ENCODE measurements at places on chromosomes 7 and 10. TPM values are rescaled to one million over a fixed set of nuclear protein-coding genes. Genes with fewer than 3 reads are reported as not detected.

Gene NYAP1
- total RNA-seq = 0.59 TPM

DNA sequence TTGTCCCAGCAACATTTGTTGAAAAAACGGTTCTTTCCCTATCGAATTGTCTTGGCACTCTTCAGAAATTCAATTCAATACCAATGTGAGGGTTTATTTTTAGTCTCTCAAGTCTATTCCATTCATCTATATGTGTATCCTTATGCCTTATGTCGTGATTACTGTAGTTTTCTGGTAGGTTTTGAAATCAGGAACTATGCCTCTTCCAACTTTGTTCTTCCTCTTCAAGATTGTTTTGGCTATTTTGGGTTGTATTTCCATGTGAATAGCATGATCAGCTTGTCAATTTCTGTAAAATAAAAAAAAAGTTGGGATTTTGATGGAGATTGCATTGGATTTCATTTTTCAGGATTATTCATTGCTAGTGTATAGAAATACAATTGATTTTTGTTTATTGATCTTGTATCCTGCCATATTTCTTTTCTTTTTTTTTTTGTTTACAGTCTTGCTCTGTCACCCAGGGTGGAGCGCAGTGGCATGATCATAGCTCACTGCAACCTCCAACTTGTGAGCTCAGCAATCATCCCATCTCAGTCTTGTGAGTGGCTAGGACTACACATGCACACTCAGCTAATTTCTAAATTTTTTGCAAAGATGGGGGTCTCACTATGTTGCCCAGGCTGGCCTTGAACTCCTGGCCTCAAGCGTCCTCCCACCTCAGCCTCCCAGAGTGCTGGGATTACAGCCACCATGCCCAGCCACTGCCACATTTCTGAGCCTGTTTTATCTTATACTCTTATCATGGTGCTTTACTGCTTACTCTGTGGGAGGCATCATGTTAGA lies 46.2 kb upstream of the MKLN1 start:
- H3K27me3 ChIP-seq = no peaks in the 10 kb centered on the region
- H3K27ac ChIP-seq = no peak overlapping the region
- no peak overlapping the region for H3K4me3 ChIP-seq

DNA sequence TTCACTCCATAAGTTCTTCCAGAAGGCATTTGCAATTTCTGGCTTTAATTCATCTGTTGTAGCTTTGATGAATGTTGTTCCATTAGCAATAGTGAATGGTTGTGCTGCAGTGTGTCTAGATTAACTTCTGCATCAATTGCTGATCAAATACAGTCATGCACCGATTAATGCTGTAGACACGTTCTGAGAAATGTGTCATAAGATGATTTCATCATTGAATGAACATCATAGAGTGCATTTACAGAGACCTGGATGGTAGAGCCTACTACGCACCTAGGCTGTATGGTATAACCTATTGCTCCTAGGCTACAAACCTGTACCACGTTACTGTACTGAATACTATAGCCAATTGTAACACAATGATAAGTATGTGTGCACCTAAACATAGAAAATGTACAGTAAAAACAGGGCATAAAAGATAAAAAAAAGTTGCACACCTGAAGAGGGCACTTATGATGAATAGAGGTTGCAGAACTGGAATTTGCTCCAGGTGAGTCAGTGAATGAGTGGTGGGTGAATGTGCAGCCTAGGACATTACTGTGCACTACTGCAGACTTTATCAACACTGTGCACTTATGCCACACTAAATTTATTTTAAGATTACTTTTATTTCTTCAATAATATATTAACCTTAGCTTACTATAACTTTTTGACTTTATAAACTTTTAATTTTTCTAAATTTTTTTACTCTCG lies 170.7 kb downstream of the HERPUD2 start:
- H3K4me1 ChIP-seq = no peaks in the 10 kb centered on the region
- H3K36me3 ChIP-seq = no peaks in the 10 kb centered on the region
- no peaks in the 10 kb centered on the region for H3K27me3 ChIP-seq
- DNase-seq = no peak
- no peak overlapping the region for H3K4me3 ChIP-seq

Gene PLPP4
- not detected for total RNA-seq

GRCh38 chr10:45239642-45240041 lies 75.8 kb downstream of the OR13A1 start:
- H3K27ac ChIP-seq = peak overlapping the region; percentile 77
- no peaks in the 10 kb centered on the region for H3K4me1 ChIP-seq
- H3K36me3 ChIP-seq = no peaks in the 10 kb centered on the region
- no peak overlapping the region for H3K4me3 ChIP-seq
- H3K27me3 ChIP-seq = no peaks in the 10 kb centered on the region
- peak; percentile 31 for DNase-seq

DNA sequence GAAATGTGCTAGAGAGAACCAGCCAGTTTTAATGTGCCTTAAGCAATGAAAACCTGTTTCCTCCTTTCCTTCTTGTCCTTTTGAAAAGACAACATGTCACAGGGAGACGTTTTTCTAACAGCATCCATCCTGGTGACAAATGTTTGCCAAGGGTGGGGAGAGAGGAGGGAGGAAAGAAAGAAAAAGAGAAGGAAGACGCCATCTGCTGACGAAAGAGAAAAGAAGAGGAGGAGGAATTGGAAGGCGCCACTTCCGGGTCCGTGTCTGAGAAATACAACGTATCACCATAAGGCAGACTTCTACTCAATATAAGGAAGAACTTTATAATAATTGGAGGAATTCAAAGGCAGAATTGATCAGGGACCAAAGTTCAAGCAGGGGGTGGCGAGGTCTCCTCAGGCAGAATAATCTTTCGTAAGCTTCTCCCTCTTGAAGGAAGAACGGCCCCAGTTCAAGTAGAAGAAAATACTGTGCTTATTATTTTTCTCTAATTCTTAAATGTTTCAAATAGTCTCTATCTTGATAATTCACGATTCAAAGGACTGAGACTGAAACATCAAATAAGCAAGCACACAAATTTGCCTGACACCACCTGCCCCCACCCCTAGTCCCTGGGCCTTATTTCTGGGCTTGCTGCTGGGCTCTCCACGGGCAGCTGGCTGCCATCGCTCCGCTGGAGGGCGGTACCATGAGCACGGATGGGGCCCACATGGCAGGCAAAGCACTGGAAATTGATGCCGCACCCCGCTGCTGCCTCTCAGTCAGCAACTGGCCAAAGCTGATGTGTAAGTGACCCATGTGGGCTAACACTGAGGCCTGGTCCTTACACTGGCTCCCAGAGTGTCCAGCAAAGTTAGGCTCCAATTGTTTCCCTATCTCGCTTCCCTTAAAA lies 273.7 kb upstream of the KLF14 start:
- H3K27ac ChIP-seq = peak overlapping the region; percentile 83
- H3K4me1 ChIP-seq = peaks cover 5% of the 10 kb centered on the region
- no peak overlapping the region for H3K4me3 ChIP-seq
- no peaks in the 10 kb centered on the region for H3K36me3 ChIP-seq

Gene NXPH1
- total RNA-seq = not detected

- H3K36me3 ChIP-seq = no peaks in the 10 kb centered on the region
- H3K4me1 ChIP-seq = peaks cover 11% of the 10 kb centered on the region
- no peak overlapping the region for H3K4me3 ChIP-seq
- no peaks in the 10 kb centered on the region for H3K27me3 ChIP-seq
- DNase-seq = no peak
Observed at GRCh38 chr10:110392121-110392520, 87.4 kb upstream of the SMNDC1 start.

DNA sequence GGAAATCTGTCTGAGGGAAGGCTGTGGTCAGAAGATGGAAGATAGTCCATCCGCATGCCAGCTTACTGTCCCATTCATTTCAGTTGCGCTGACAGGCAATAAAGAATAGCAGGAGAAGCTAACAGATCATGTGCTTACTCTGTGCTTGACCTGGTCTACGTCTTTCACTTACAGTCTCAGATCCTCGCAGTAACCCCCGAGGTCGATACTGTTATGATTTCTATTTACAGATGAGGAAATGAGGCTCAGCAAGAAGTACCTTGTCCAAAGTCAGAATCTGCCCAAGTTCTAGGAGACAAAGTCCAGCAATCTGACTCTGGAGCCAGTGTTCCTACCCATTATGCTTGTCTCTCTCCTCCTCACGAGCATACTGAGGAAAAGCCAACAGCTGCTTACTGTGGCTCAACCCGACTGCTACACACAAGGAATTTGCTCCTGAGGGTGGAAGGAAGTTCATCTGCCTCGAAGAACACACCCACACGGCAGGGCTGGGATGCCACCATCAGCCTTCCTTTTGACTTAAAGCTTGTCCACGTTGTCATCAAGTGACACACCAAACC lies 74.2 kb downstream of the MINPP1 start:
- H3K27me3 ChIP-seq = no peaks in the 10 kb centered on the region
- H3K4me3 ChIP-seq = no peak overlapping the region
- H3K36me3 ChIP-seq = no peaks in the 10 kb centered on the region
- H3K27ac ChIP-seq = peak overlapping the region; percentile 3
- no peaks in the 10 kb centered on the region for H3K4me1 ChIP-seq

Gene PPP1R17
- not detected for total RNA-seq

- no peak for DNase-seq
- H3K27ac ChIP-seq = no peak overlapping the region
- H3K4me1 ChIP-seq = no peaks in the 10 kb centered on the region
- H3K4me3 ChIP-seq = no peak overlapping the region
- no peaks in the 10 kb centered on the region for H3K36me3 ChIP-seq
- no peaks in the 10 kb centered on the region for H3K27me3 ChIP-seq
Observed at GRCh38 chr10:123442901-123443300, 223.3 kb upstream of the GPR26 start.

GRCh38 chr7:138258197-138258559 lies 181.9 kb downstream of the AKR1D1 start:
- H3K27ac ChIP-seq = no peak overlapping the region
- H3K4me3 ChIP-seq = no peak overlapping the region
- no peaks in the 10 kb centered on the region for H3K4me1 ChIP-seq
- DNase-seq = no peak
- H3K36me3 ChIP-seq = no peaks in the 10 kb centered on the region
- no peaks in the 10 kb centered on the region for H3K27me3 ChIP-seq

Gene SKAP2
- 35.7 TPM for total RNA-seq

- no peak overlapping the region for H3K4me3 ChIP-seq
- no peaks in the 10 kb centered on the region for H3K4me1 ChIP-seq
- no peaks in the 10 kb centered on the region for H3K27me3 ChIP-seq
- no peaks in the 10 kb centered on the region for H3K36me3 ChIP-seq
- no peak for DNase-seq
- H3K27ac ChIP-seq = no peak overlapping the region
Observed at GRCh38 chr7:55509322-55509721, 63.0 kb downstream of the VOPP1 start.

- H3K27ac ChIP-seq = no peak overlapping the region
- no peaks in the 10 kb centered on the region for H3K27me3 ChIP-seq
- H3K36me3 ChIP-seq = no peaks in the 10 kb centered on the region
- DNase-seq = no peak
Observed at GRCh38 chr7:102916426-102916825, 3.6 kb downstream of the LRRC17 start.

DNA sequence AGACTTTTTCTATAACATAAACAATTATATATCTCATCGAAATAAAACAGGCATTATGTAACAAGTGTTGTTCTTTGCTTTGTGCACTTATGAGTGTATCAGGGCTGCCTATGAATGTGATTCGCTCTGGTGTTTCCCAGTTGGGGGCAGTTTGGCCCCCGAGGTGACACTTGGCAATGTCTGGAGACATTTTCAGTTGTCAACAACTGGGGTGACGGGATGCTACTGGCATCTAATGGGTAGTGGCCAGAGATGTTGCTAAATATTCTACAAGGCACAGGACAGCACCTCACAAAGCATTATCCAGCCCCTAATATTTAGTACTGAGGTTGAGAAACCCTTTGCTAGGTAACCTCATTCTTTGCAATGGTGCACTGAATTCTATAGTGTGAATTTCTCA lies 83.3 kb downstream of the PLCE1 start:
- DNase-seq = no peak
- no peaks in the 10 kb centered on the region for H3K27me3 ChIP-seq
- no peaks in the 10 kb centered on the region for H3K36me3 ChIP-seq

Measured in breast epithelium (tissue), 4 donors.